ENCODE measurements at places on chromosomes 12 and 14.
A peak's percentile ranks its signal among the peaks of the same experiment; 100 is the strongest.

DNA sequence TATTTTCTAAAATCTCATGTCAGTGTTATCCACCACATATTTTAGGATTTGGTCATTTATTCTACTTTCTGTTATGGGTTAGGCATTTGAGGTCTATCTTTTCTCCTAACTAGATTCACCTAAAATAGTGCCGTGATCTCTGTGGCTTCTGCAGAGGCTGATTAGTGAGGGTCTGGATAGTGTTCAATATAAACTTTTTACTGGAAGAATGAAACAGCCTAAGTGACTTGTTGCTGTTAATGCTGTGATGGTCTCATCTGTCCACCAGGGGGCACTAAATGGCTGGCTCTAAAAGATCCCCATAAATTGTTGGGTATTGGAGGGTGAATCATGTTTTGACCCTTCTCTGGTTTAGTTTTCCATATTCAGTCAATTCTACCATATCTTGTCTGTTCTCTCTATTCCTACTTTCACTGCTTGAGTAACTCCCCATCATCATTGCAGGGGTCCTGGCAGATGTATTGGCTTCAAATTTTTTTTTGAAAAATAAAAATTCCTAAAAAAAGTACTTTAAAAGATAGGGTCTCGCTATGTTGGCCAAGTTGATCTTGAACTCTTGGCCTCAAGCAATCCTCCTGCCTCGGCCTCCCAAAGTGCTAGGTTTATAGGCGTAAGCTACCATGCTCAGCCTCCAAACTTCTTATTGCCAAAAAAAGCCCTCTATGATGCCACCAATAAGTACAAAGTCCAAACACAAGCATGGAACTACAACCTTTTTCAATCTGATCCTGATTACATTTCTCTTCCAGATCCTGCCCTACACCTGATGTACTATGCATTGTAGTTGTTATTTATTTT lies 6.9 kb downstream of the PABPN1 start:
- peak; percentile 30 for DNase-seq

DNA sequence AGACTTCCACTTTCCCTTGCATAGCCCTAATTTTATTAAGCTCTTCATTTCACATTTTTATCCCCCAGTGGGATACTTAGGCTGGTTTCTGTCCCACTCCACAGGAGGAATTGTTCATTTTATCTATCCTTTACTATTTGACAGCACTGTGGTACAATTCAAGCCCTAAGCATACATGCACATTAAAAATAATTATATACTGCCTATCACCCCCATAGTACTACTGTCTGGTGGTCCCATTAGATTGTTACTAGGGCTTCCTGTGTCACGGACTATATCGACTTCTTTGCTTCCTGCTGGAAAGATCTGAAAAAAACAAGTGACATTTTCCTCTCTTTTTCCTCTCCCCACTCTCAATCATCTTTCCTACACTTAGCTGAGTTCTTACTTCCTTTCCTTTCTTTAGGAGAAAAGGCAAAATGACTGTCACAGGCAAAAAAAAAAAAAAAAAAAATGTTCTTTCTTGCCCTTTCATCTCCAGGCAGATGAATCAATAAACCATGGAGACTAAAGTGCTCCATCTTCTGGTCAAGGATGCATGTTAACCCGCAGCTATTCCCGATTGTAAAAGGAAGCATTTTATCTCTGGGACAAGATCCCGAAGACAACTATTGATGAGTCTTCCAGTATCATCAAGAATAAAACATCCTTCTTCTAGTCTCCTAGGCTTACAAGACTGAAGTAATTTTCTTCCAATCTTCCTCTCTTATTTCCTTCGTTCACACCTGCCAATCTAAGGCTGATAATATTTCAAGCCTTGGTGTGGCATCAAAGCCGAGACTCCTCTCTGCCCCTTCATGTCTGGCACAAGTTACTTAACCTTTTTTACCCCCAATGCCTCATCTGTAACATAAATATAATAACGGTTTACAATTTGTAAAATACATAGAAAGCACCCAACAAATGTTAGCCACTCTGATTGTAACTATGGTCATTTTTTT lies 94.4 kb upstream of the PLEKHG7 start:
- DNase-seq = no peak

- DNase-seq = no peak
Measured at GRCh38 chr12:67468549-67469245, 179.8 kb upstream of the DYRK2 start.

DNA sequence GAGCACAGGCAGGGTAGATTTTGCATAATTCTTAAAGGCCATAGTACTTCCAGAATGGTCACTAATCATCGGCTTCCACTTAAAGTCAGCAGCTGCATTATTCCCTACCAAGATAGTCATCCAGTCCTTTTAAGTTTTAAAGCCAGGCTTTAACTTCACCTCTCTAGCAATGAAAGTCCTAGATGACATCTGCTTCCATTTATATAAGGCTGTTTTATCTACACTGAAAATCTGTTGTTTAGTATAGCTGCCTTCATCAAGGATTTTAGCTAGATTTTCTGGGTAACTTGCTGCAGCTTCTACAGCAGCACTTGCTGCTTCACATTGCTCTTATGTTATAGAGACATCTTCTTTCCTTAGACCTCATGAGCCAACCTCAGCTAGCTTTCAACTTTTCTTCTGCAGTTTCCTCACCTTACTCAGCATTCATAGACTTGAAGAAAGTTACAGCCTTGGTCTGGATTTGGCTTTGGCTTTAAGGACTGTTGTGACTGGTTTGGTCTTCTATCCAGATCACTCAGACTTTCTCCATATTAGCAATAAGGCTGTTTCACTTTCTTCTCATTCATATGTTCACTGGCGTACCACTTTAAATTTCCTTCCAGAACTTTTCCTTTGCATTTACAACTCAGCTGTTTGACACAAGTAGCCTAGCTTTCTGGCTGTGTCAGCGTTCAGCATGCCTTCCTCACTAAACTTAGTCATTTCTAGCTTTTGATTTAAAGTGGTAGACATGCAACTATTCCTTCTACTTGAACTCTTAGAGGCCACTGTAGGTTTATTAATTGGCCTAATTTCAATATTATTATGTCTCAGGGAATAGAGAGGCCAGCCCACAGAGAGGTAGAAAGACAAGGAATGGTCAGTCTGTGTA lies 209.9 kb upstream of the GARIN2 start:
- DNase-seq = no peak

- no peak for DNase-seq
Measured at GRCh38 chr12:90953956-90954421, 987 bp downstream of the CCER1 start.

DNA sequence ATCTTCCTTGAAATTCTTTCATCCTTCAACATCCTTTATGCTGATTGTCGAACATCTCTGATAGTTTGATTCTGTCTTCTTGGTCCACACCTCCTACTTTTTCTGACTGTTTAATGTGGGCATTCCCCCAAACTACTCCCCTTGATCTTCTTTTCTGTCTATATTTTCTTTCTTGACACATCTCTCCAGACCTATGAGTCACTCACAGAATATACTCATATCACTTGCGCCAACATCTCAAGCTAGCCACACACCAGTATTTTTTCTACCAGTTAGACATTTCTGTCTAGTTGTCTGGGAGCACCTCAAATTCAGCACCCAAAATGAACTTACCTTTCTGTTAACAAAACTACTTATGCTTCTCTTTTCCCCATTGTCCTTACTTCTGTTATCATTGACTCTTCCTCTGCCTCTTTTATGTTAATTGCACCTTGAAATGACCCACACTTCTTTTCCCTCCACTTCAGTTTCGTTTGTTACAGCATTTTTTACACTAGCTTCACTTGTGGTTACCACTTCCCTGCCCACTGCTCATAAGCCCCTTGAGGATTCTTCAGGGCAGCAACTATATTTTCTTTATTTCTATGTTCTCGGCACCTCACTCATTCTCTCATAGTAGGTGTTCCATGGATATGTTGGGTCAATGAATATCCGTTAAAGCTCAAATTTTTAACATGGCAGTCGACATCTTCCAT lies 33.5 kb downstream of the TSHR start:
- no peak for DNase-seq

GRCh38 chr14:77347751-77348150 lies 26.9 kb downstream of the GSTZ1 start:
- DNase-seq = no peak

GRCh38 chr12:40988824-40989223 lies 199.3 kb upstream of the PDZRN4 start:
- DNase-seq = no peak

- no peak for DNase-seq
Measured at GRCh38 chr12:1474041-1474573, 120.3 kb downstream of the FBXL14 start.

DNA sequence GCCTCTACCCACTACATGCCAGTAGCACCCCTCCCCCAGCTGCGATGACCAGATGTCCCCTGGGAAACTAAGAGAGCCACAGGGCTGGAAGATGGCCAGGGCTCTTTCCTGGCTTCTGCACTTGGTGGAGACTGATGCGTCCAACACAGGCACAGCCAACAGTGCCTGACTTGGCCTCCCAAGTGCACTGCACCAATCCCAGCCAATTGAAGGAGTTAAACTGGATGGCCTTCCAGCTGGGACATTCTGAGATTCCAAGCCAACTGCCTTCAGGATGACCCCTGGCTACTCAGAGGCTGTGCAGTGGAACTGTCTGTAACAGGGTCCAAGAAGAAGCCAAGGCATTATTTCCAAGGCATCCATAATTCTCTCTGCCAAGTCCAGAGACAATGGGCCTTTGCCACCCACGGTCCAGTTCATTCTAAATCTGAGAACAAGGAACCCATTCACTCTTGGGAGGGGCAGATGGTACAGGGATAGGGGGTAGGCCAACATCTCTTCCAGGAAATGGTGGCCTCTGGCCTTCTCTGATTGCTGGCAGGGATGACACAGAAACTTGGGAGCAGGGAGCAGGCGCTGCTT lies 35.2 kb downstream of the PRIMA1 start:
- DNase-seq = no peak

DNA sequence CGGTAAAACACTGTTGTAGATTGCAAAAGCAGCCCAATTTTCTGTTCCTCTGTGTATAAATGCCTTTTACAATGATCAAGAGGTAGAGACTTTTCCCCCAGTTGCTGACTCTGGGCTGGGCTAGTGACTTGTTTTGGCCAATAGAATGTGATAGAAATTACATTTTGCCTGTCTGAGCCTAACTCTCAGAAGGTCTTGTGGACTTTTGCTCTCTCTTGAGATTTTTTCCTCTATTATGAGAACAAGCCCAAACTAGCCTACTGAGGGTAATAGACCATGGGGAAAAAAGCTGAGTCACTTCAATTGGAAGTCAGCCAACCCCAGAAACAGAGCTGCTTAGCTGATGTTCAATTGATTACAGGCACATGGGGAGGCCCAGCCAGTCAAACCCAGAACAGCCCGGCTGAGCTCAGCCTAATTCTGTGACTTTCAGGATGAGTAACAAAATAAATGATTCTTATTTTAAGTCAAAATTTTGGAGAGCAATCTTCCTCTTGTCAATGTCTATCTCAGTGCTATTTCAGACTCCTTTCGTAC lies 61.4 kb downstream of the MYF5 start:
- DNase-seq = no peak

- no peak for DNase-seq
Measured at GRCh38 chr14:72443256-72443655, 450.6 kb downstream of the DPF3 start.

- DNase-seq = no peak
Measured at GRCh38 chr14:56996721-56997399, 186.6 kb upstream of the OTX2 start.

DNA sequence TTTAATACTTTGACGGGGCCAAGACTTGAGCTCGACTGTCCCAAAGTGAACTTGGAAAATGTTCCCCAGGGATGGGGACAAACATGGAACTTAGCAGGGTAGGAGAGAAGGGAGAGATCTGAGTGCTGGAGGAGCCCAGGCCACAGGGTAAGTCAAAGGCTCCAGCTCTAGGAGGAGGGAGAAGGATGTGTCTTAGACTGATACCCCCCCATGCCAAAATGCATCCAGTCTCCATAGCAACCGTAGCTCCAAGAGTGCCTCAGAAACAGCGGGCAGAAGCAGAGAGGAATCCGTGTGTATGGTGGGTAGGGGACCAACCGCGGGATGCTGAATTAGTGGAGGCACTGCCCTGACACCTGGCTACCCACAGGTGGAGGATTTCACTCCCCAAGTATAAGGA lies 845 bp upstream of the AGAP2 start:
- DNase-seq = no peak

DNA sequence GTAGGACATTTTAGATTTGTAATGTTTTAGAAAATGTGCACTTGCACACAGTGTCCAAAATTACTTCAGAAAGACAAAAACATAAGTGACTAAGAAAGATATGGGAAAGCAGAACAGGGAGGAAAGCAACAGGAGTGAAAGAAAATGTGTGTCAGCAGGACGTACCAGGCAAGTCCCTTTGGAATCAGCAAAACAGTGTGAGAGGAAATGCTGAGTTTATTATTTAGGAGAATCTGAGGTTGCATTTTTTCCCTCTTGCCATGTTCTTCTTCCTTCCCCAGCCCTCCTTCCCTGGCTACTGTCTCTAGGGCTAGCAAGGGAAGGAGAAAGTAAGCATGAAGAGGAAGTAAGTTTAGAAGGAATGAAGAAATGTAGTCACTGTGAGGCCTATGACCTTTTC lies 67.7 kb upstream of the CD163 start:
- DNase-seq = no peak

DNA sequence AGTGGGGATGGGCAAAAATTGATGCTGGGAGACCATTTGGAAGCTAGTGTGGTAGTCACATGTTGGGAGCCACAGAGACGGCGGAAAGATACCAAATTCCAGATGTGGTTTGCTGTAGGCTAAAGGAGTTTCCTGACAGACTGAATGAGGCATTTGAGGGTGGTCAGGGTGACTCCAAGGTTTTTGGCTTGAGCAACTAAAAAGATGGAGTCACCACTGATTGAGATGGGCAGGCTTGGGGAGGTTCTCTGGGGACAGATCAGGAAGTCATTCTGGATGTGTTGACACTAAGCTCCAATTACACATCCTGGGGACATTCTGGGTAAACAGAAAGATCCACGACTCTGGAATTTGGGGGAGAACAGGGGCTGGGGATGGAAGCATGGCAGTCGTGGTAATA lies 15.5 kb upstream of the SERPINA9 start:
- DNase-seq = no peak

DNA sequence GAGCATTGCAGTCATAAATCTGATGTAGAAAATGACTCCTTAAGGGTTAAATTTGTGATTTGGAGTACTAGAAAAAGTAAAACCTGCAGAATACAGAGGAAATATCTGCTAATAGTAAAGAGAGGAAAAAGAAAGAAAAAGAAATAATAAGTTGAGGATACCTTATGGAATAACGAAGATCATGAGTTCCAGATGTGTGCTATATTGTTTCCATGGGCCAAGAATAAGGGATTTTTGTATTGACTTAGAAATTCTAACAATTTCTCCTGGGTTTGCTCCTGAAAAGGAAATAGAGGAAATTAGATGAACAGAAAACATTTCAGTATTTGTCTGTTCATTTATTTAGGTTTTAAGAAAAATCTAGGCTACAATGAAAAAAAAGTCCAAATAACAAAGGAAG lies 115.3 kb downstream of the ALG10B start:
- no peak for DNase-seq

GRCh38 chr14:102445066-102445465 lies 64.5 kb downstream of the ANKRD9 start:
- DNase-seq = no peak

- DNase-seq = no peak
Measured at GRCh38 chr14:99884834-99885648, 91.8 kb downstream of the EML1 start.

- no peak for DNase-seq
Measured at GRCh38 chr12:109157986-109158385, 41.6 kb downstream of the ACACB start.

Measured in T-helper 17 cell (primary cell).